Endothelial cell of umbilical vein (primary cell): ENCODE measurements at places on chromosomes 3 and 15.

DNA sequence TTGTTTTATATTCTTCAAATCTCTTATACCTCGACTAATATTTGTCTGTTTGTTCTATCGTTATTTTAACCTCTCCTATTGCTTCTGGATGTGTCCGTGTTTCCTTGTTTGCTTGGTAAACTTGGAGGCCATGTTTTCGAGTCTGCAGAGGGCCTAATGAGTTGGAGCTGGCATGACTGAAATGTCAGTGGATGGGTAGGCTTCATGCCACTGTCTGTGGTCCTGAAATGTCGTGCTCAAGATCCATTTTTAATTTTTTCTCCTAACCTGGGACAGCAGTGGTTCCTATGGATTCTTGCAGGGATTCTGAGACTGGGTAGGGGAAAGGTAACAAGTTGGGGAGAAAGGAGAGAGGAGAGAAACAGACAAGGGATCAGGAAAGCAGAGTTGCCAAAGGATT, 18.8 kb upstream of the GASK1A start:
- DNase-seq: peak; percentile 9

DNA sequence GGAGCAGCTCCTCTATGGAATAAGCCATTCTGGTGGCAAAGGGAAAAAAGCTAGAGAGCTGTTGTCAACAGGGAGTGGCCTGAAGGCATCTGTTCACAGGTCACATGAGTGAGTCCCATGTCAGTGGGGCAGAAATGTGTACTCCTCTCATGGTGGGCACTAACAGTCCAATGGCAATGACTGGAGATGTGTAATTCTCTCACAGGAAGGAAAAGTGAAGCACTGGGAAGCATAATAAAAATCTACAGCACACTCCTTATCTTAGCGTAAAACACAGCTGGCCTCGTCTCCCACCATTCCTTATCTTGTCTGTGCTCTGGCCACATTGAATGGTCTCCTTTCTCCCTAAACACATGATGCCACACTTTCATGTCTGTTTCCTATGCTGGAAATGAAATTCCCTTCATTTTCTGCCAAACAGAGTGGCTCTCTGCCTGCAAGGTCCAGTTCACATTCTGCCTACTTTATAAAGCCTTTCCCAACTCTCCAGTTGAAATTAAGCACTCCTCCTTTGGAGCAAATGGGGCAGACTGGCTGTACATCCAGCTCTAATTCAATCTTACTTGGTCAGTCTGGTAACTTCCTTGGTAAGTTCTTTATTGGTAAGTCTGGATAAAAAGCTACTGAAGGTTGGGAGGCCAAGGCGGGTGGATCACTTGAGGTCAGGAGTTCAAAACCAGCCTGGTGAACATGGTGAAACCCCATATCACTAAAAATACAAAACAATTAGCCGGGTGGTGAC, 139.8 kb downstream of the RPL22L1 start:
- peak; percentile 54 for DNase-seq

DNA sequence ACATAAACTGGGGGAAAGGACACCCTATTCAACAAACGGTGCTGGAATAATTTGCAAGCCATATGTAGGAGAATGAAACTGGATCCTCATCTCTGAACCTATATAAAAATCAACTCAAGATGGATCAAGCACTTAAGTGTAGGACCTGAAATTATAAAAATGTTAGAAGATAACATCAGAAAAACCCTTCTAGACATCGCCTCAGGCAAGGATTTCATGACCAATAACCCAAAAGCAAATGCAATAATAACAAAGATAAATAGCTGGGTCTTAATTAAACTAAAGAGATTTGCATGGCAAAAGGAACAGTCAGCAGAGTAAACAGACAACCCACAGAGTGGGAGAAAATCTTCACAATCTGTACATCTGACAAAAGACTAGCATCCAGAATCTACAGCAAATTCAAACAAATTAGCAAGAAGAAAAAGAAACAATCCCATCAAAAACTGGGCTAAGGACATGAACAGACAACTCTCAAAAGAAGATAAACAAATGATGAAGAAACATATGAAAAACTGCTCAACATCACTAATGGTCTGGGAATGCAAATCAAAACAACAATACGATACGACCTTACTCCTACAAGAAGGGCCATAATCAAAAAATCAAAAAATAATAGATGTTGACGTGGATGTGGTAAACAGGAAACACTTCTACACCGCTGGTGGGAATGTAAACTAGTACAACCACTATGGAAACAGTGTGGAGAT, 408.7 kb downstream of the CNTN6 start:
- no peak for DNase-seq

DNA sequence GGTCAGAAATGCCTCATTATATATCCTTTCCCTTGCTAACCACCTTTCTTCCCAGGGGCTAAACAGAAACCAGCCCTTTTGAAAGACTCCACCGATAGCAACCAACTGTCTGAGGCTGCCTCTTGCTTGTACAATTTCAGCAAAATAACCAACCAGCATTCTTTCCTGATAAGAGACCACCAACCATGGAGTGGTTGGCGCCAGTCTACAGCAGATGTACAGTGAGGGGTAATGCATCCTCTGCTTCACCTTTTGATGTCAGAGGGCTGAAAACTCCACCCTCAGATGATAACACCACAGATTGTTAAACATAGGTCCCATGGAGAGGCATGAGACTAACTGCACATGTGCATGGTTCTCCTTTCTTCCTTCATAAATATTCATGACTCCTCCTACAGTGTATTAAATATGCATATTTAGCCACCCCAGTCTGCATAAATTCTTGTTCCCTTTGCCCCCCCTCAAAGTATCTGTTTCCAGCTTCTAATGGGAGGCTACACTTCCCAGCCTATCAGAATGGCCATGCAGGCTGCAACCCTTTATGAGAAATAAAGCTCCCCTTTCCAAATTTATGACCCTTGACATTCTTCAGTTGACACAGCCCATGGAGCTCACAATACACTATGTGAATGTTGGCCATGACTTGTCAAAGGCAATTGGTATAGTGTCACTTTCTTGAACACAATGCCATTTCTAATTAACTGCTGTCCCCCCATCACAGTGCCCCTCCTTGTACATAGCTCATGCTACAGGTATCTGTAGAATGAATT, 48.3 kb downstream of the GABRB3 start:
- DNase-seq: no peak

- DNase-seq: no peak
Observed at GRCh38 chr3:134353831-134354611, 20.2 kb downstream of the AMOTL2 start.

DNA sequence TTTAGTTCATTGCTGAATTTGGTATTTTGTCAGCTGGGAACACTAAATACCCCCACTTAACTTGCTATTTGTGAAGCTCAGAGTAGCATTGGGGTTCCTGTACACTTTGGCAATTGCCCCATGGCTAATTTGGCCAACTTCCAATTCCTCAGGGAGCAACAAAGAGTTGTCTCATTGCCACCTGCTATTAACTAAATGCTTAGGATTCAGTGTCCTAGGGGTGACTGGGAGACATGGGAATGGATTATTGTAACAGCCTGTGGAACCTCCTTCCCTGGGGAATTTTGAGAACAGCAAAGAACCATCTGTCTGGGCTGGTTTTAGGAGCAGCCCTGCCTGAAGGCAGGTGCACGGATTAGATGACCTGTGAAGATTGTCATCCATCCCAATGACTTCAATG, 437.4 kb upstream of the TPRG1 start:
- peak; percentile 25 for DNase-seq

- DNase-seq: no peak
Observed at GRCh38 chr3:50405249-50405648, 45.9 kb upstream of the TMEM115 start.

- no peak for DNase-seq
Observed at GRCh38 chr3:24832891-24833290, 338.2 kb upstream of the THRB start.

GRCh38 chr15:100944986-100945385, 25.8 kb downstream of the LRRK1 start:
- DNase-seq: no peak

- DNase-seq: no peak
Observed at GRCh38 chr15:67446449-67446848, 74.5 kb upstream of the C15orf61 start.

- DNase-seq: no peak
Observed at GRCh38 chr3:23537101-23537551, 268.6 kb upstream of the UBE2E1 start.

GRCh38 chr15:52689562-52689961, 10.4 kb upstream of the ATOSA start:
- DNase-seq: no peak
